ENCODE measurements at places on chromosomes 4 and X. TPM values are rescaled to one million over a fixed set of nuclear protein-coding genes. Genes with fewer than 3 reads are reported as not detected.

GRCh38 chrX:12975991-12976558, 1.2 kb downstream of the TMSB4X start:
- DNase-seq = no peak

- DNase-seq = no peak
Measured at GRCh38 chr4:91838181-91838861, 465.4 kb upstream of the GRID2 start.

GPR173 gene
- 0.72 TPM for total RNA-seq

- no peak for DNase-seq
Measured at GRCh38 chr4:3407930-3408792, 33.6 kb upstream of the HGFAC start.

- DNase-seq = peak; percentile 55
Measured at GRCh38 chr4:155953151-155954117, at the start of gene CTSO. CTSO (minus strand) TSS chr4:155953866; CDS start chr4:155953847, 19 bp downstream.

ARHGEF38 gene
- total RNA-seq = not detected

KIF4A gene
- 0.09 TPM for total RNA-seq

ELMOD2 gene
- total RNA-seq = 13.1 TPM

DNA sequence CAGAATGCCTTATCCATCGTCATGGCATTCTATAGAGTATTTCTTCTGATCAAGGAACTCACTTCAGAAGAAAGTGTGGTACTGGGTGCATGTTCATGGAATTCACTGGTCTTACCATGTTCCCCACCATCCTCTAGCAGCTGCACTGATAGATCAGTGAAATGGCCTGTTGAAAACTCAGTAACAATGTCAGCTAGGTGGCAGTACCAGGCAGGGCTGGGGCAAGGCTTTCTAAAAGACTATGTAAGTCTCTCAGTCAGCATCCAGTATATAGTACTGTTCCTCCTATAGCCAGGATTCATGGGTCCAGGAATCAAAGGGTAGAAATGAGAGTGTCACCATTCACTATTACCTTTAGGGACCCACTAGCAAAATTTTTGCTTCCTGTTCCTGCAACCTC, 15.8 kb upstream of the LDB2 start:
- no peak for DNase-seq

DNA sequence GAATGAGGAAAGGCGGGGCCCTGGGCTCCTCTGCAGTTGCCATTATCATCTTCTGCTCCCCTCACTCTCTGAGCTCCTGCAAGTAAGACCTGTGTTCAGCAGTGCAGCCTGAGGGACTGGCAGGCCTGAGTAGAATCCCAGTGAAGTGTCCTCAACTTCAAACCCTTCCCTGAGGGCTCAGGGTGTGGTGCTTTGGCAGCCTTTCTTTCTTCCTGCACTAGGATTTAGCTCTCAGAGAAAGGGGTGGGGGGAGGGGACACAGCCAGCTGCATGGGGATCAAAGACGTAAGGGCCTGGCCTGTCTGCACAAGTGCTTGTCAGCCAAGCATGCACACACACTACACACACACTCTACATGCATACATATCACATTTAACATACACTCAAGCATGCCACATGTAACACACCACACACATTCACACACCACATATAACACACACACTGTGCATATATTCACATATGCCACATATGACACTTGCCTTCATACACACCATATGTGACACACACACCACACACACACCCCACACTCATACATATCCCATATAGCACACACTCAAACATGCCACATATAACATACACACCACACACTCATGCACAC, 223.4 kb upstream of the RPL34 start:
- no peak for DNase-seq

GRCh38 chr4:141575884-141576283, 60.5 kb upstream of the IL15 start:
- no peak for DNase-seq

NIPAL1 gene
- total RNA-seq = 1.1 TPM

DNA sequence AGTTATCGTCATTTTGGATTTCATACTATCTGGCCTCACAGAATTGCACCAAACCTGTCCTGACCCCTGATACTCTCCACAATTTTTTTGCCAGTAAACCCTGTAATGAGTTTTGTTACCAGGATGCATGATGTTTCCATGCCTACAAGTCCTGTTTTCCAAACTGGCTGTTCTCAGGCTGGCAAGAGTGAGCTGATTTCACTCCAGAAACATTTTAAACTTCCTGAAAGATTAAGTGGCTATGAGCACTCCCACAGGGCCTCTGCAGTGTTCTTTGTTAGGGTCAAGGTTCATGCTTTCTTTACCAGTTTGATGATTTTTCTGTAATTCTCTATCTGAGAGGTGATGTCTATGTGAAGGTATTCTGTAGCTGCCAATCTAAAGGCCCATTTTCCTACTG, 31.7 kb upstream of the PDLIM3 start:
- no peak for DNase-seq

GRCh38 chrX:12950851-12951594, 23.9 kb upstream of the TMSB4X start:
- no peak for DNase-seq

DNA sequence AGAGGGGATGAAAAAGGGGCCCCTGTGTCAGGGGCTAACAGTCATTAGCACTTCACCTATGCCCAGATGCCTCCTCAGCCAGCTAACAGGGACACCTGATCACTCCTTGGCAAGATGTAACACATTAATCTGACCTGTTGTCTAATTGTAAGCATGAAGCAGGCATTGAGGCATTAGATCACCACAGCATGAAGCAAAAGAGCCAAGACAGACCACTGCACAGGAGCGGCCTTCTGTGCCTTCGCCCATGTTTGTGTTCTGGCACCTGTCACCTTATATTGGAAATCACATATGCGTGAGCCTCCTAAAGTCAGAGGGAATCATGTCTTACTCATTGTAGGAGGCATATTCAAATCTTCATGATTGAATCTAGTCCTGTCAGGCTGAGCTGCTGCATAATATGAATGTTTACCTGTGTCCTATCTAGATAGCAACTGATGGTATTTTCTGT, 48.4 kb downstream of the PTTG2 start:
- no peak for DNase-seq

DNA sequence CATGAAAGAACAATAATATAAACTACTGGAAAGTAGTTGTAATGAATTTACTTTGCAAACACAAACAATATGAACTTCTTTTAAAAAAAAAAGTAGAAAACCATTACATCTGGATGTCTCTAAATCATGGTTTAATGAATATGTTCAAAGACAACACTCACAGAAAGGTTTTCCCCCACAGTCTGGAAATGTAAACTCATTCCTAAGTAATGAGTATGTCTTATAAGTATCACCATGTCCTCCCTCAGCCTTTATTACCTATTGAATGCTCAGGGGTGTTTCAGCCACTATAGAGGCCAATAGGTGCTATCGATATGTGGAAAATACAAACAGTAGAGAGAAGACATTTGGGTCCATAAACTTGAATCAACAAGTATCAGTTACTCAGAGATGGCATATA, 186.7 kb downstream of the PALLD start:
- DNase-seq = no peak

DNA sequence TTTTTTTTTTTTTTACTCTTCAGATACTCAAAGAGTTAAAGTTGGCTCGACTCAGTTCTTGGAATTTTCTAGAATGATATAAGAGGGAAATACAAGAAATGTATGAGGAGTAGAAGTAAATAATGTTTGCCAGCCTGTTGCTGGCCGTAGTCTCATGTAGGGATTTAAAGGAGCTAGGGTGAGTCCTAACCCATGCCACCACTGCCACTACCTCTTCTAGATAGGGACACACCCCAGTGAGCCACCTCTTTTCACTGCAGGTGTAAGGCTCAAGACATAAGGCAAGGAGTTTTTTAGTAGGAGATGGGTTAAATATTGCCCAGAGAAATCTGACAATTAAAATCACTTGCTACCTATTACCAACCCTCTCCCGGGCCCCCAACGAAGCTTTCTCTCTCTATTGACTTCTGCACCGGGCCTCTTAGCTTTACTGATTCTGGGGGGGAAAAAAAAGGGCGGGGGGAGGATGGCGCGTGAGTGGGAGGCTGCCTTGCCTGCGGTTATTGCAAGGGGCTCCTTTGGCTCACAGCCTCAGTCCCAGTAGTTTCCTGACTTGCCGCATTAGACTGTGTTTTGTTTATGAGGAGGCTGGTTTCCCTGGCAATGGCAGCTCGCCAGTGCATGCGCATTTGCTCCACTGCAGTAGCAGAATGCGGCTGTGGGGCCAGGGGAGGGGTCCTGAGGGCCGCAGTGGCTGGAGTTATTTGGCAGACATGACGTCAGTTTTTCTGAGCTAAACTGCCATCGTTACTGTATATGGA, 3.0 kb downstream of the LINC00632 start:
- no peak for DNase-seq

CSAG3 gene
- not detected for total RNA-seq

- DNase-seq = no peak
Measured at GRCh38 chrX:69741721-69742120, 125.8 kb downstream of the EDA start.

PFKFB1 gene
- total RNA-seq = 14.5 TPM

HSFX4 gene
- total RNA-seq = not detected

XAGE1A gene
- not detected for total RNA-seq

SMIM20 gene
- total RNA-seq = 33.5 TPM

RAB28 gene
- 18.6 TPM for total RNA-seq

- no peak for DNase-seq
Measured at GRCh38 chr4:47427935-47428334, 35.6 kb downstream of the COMMD8 start.

GRCh38 chrX:96682516-96682915, 2.1 kb upstream of the DIAPH2 start:
- no peak for DNase-seq

- DNase-seq = no peak
Measured at GRCh38 chr4:162360369-162361149, 196.8 kb upstream of the FSTL5 start.

GRCh38 chrX:98795636-98796035, 1614.4 kb downstream of the PCDH19 start:
- DNase-seq = no peak

ZCCHC18 gene
- 0.31 TPM for total RNA-seq

FHDC1 gene
- 0.96 TPM for total RNA-seq

- no peak for DNase-seq
Measured at GRCh38 chr4:143282211-143282707, 54.4 kb upstream of the GAB1 start.

EPHA5 gene
- not detected for total RNA-seq

DNA sequence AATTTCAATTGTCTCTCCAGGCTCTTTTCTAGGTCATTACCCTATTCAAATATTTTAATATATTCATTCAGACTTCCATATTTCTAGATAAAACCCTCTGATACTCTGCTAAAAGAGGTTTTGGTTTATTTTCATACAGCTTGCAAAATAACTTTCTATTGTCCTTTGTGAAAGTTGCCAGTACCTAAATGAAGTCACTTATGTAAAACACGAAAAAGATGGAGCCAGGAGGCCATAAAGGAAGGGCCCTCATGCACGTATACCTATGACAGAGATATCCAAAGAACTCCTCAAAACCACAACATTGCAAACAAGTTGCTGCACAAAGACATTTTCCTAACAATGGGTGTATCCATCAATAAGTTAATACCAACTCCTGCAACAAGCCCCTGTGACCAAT, 25.7 kb upstream of the ELOVL6 start:
- DNase-seq = no peak

DNA sequence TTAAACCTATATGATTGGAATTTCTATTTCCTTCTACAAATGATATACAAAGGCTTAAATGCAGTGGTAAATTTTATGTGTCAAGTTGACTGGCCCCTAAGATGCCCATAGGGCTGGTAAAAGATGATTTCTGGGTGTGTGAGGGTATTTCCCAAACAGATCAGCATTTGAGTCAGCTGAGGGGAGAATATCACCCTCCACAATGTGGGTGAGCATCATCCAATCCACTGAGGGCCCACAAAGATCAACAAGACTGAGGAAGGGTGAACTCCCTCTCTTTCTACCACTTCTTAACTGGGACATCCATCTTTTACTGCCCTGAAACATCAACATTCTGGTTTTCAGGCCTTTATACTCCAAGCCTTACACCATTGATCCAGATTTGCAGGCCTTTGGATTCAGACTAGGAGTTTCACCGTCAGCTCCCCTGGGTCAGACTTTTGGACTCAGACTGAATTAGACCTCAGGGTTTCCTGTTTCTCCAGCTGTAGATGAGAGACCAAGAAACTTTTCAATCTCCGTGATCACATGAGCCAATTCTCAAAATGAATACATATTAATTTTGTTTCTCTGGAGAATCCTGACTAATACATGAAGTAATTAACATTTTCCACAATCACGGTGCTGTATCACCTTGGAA, 1020.7 kb upstream of the SLIT2 start:
- no peak for DNase-seq

DNA sequence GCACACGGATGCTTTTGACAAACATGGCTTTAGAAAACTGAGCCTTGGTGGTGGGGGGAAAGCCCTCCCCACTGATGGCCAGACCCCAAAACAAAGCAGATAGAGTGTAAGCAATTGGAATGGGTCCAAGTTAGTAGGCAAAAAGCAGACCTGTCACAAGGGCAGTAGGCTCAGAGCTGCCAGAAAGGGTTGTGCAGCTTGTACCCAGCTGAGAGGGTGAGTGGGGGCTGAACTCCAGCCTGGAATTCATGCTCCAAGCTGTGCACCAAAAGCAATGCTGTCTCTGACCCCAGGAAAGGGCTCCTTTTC, 101.1 kb upstream of the TEX13D start:
- no peak for DNase-seq

FGFBP2 gene
- 4.7 TPM for total RNA-seq

- DNase-seq = no peak
Measured at GRCh38 chr4:151429957-151430570, 21.1 kb downstream of the FHIP1A start.

- DNase-seq = no peak
Measured at GRCh38 chr4:151895671-151896070, 134.9 kb upstream of the GATB start.

NAA11 gene
- total RNA-seq = not detected

- DNase-seq = peak; percentile 52
Measured at GRCh38 chr4:1356181-1356998, 9.4 kb downstream of the UVSSA start.

DNA sequence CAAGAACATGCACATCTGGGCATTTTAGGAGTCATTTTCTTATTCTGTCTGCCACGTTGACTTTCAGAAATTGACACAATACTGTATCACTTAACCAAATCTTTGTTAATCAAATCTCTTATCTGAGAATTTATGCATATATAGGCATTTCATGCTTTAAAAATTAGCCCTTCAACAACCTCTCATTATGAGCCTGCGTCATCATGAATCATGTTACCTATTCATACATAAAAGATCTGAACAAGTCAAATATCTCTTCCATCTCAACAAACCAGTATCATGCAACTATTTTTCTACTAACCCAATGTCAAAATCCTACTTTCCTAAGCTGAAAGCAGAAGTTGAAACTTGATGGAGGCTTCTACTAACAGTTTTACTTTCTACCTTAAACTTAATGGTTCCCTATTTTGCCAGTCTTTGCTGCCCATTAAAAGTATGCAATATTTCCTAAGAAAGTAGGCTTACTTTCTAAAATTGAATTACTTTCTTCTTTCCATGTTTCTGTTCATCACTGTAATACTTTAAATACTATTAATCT, 1.8 kb downstream of the ADAM29 start:
- no peak for DNase-seq

DNA sequence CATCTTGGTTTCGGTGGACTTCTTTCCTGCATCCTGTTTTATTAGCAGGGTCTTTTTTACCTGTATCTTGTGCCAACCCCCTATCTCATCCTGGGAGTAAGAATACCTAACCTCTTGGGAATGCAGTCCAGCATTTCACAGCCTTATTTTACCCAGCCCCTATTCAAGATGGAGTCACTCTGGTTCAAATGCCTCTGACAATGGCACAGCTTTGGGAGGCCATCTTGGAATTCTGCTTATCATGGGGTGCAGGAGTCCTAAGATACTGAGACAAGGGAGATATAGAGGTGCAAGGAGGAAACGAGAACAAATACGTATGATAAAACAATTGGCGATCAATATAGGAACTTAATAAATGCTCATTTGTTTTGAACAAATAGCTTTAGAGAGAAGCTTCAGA, 1682.2 kb upstream of the AGA start:
- no peak for DNase-seq

Measured in omental fat pad (tissue), 4 donors.